Activated T-helper 1 cell treated with anti-CD3 and anti-CD28 coated beads, Interleukin-2, amount 50 U/mL, for 16 hours (primary cell): ENCODE measurements at places on chromosomes 4 and X.

DNA sequence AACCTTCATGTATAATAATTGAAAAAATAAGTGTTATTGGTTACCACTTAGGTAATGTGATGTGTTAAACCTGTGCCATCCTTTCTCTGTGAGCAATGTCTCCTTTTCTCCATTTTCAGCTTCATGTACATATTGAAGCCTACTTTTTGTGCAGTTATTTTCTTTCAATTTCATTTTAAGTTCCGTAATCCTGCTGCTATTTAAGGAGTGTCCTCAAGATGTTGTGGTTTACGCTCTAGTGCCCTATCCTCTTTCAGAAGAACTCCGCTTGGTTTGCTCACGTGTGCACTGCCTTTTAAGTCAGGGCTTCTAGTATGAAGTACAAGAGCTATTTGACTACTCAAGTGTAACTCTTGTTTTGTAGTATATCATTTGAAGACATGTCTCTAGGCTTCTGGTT lies 2253.2 kb upstream of the TENM3 start:
- no peak for DNase-seq

DNA sequence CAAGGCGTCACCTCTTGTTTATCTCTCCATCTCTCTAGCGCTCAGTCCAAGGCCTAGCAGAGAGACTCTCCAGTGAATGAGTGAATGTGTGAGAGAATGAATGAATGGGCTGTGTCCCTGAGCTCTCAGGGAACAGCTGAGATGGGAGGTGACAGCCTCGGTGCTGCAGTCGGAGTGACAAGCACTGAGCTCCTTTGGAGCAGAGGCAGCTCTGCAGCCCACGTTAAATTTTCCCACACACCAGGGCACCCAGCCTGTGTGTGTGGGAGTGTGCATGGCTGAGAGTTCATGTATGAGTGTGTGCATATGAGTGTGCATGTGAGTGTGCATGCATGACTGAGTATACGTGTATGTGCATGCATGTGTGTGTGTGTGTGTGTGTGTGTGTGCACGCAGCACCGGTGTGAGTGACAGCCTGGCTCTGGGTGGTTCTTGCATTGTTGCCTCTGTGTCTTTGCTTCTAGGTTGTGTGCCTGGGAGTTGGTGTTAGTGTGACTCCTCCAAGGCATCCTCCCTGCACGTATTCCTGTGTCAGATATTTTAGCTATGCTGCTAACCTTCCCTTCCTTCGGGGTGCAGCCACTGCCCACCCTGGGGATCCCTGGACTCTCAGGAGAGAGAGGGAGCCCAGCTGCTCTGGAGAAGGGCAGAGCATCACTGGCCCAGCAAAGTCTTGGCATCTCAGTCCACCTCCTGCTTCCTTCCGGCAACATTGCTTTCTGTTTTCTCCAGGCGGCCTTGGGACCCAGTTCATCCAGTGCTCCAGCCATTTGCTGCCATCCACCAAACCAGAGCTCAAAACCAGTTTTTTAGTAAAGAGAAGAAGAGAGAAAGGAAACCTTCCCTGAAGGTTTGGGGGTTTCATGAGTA lies 98.6 kb downstream of the PPP2R2C start:
- DNase-seq = no peak

DNA sequence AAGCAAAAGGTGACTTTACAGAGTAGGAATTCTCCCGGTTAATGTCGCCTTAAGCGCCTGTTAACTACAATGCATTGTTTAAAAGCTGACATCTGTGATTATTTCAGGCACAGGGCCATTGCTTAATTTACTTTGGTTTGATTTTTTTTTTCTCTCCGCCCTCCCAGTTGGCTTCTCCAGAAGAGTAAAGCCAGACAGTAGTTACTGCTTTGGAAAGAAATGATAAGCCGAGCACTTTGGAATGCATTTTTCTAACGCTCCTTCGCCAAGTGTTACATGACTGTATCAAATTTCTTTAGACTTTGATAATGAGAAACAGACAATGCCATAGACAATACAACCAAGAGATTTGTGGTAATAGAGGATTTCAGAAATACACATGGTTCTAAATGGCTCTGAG lies 383.0 kb upstream of the TENM3 start:
- no peak for DNase-seq

DNA sequence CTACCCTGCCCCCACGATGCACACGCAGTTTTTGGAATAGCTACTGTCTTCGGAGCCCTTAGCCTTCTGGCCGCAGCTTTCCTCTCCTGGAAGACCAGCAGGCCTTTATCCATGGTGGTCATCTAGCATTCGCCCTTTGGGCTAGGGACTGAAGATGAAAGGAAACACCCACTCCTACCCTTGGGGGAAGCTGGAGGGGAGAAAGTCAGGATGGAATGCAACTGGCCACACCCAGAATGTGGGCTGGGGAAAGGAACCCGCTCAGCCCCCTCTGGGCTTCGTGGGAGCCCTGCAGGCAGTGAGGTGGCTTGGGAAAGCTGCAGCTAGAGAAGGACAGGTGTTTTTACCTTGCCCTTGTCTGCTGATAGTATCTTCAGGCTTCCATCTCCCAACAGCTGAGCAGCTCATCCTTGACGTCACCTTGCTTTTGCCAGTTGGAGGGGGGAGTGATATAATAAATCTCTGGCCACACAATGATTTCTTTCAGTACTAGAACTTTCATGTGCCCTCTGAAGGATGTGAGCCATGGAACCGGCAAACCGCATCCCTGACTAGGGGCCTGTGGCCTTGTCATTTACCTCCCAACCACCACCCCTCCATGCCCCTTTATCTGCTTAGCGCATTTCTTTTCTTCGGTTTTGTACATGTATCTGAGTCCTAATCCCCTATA lies 59.0 kb downstream of the ELF4 start:
- no peak for DNase-seq

DNA sequence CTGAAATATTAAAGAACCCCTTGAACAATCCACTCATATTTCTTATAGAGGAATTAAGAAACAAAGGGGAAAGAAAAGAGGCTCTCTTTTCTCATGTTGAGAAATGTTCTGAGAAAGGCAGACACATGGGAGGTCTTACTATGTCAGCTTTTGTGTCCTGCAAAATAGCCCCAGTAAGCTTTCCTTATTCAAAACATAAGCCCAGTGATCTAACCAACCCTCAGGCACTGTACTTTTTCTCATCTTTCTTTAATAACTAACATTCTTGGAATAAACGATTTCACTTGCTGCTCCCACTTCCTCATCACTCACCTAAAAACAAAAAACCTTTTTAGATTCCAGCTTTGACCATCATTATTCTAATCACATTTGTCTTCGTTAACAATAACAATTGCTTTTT lies 115.9 kb downstream of the GLRA3 start:
- no peak for DNase-seq

- no peak for DNase-seq
Observed at GRCh38 chr4:184262901-184263300, 45.2 kb upstream of the ENPP6 start.

DNA sequence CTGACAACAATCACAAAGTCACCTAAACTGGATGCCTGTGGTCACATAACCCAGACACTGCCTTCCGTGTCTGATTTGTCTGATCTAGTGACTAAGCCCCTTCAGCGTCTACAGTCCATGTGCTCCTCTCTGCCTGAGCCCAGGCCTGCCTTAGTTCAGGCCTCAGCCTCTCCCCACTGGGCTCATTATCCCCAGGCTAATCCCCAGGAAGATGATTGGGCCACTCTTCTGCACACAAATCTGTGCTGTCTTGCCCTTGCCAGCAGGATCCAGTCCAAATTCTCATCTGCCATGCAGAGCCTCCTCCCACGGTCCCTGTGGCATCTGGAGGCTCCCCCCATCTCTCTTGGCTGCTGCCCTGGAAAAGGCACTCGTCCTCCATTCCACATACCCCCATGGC lies 96.5 kb downstream of the SLC2A9 start:
- no peak for DNase-seq

DNA sequence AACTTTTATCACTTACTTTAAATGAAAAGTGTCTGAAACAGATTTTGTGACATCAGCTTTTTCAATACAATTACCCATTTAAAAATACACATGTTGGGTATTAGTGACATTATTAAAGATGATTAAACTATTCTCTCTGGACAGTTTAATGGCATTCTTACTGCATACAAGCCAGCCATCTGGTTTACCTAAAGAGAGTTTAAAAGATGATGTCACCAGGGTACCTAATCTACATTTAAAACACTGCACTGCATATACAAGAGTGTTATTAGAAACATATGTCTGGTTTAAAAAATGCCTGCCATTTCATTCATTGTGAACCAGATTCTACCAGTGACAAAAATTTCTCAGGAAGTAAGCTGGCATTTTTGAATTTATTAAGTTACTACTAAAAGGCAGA lies 919.1 kb downstream of the ADGRL3 start:
- DNase-seq = no peak

DNA sequence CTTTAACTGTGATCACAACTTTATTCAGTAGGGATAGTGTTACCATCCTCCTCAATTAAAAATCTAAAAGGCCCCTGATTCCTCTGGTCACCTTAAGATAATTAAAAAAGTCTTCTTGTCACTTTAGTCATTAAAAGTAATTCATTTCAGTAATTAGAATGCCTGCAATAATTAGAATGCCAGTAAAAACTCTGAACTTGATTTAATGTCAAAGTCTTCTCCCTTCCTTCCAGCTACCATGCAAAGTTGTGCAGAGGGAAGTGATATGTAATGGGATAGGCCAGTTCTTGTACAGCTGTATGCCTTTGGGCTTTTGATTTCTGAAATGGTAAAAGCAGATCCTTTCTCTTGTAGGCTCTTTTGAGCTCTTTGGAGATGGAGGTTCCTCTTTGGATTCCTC lies 417.2 kb downstream of the ADAM29 start:
- DNase-seq = no peak

DNA sequence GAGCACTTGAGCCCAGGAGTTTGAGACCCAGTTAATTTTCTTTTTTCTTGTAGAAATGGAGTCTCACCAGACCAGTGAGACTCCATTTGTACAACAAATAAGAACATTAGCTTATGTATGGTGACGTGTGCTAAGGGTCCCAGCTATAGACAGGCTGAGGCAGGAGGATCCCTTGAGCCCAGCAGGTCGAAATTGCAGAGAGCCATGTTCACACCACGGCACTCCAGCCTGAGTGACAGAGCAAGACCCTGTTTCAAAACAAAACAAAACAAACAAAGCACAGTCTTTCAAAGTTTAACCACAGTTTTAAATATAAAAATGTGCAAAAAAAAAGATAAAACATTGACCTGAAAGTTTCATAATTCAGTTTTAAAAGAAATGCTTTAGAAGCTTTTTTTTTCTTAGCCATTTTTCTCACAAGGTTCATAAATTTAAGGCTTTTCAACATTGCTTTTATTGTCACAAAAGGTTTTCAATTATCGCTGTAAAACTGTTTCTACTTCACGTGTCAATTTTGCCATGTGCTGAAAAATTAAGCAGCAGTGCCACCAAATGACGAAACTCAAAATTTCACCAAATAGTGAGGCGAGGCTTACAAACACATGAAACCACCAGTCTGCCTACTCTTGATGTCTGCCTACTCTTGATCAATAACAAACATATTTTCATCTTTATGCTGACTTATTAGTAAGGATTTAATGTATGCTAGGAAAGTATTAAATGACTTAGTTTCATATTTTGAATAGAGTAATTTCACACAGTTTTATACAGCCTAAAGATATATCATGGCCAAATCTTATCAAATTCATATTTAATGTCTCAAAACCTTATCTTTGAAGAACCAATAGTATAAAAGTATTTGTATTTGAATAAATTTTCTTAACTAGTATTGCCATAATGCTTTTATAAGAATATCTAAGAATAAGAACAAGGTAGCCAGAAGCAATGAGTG lies 126.3 kb downstream of the NEK1 start:
- DNase-seq = no peak

GRCh38 chr4:169791062-169791461 lies 33.3 kb upstream of the HPF1 start:
- no peak for DNase-seq

- DNase-seq = no peak
Observed at GRCh38 chrX:20974326-20974725, 399.9 kb upstream of the CNKSR2 start.

GRCh38 chr4:27702730-27703431 lies 842.2 kb downstream of the STIM2 start:
- no peak for DNase-seq

- no peak for DNase-seq
Observed at GRCh38 chr4:88008122-88008742, 797 bp downstream of the PKD2 start.

DNA sequence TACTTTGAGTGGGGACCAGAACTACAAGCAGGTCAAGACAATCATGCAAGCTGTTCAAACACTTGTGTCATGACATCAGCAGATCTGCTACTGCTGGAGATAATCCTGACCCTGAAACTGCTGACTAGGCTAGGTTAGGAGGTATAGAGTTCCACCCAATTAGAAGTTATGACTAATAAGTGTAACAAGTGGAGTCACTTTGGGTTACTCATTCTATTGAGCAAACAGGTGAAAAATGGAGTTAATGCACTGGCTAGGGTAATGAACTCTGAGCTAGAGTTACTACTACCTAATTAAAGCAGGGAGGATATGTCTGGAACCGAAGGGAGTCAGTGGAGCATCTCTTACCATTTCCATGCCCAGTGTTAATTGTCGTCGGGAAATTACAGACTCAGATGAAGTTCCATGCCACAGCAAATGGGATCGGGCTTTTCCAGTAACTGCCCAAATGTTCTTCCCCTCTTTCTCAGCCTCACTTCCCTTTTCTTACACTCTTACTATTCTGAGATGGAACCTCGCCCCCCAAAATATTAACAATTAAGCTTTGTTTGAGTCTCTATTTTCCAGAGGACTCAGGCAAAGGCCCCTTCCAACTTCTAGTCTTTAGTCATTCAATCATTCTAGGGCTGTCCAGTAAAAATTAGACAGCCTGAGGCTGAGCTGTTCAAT lies 19.8 kb upstream of the MANBA start:
- DNase-seq = no peak

GRCh38 chr4:39812500-39812899 lies 114.6 kb downstream of the UBE2K start:
- DNase-seq = no peak

GRCh38 chr4:7516773-7517144 lies 82.0 kb upstream of the PSAPL1 start:
- no peak for DNase-seq

DNA sequence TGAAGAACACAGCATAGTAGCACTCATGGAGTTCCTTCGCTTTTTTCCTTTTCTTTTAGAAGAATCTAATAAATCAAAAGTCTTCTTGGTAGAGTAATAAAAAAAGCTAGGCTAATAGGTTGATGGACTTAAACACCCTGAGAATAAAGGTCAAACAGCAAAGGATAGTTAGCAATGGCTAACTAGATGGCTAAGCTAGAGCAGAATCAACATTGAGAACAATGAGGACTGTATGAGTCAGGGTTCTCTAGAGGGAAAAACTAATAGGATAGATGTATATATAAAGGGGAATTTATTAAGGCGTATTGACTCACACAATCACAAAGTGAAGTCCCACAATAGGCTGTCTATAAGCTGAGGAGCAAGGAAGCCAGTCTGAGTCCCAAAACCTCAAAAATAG lies 550.9 kb downstream of the GLUD2 start:
- no peak for DNase-seq
